ENCODE measurements at places on chromosomes 5 and 9.

GRCh38 chr9:34500623-34501267, 22.0 kb downstream of the ENHO start:
- DNase-seq: peak; percentile 70

- peak; percentile 91 for DNase-seq
Measured at GRCh38 chr5:150780187-150780692, 1.7 kb downstream of the SMIM3 start.

DNA sequence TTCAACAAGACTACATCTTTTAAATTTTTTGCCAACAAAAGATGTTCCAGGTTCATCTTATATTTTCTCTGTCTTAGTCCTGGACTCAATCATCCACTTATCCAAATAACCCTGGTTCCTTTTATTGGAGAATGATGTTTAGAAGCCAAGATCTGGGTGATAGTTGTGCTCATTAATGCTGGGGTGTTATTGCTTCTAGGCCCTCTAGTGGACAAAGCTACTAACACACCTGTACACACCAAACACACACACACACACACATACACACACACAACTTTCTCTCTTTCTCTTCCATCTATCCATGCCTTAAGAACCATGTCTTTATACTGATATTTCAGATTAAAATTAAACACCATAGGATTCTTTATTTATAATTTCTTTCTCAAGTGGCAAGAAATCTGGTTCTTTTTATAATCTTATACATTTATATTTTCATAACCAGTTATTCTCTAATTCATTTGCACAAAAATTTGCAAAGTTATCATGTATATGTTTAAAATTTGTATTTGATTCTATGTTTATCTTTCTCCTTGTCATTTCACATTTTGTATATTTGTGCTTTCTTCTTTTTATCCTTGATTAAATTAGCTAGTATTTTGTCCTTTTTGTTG, 179.1 kb upstream of the SMIM23 start:
- no peak for DNase-seq

GRCh38 chr9:136311051-136312008, 7.4 kb upstream of the CCDC187 start:
- no peak for DNase-seq

- DNase-seq: no peak
Measured at GRCh38 chr5:168073311-168073710, 218.1 kb upstream of the WWC1 start.

DNA sequence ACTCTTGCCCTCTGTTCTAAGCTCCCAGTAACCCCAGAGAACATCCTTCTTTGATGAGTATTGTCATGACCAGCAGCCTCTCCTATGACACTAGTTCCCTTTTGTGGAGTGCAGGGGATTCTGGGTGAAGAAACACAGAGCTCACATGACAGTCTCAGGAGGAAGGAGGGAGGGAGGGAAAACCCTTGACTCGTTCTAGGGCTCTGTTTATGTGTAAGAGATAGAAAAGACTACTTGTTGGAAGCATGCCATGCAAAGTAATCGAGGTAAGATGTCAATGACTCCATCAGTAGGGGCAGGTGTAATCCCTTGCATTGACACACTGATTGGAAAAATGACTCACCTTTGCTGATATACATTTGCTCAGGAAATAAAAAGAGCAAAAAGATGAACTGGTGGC, 190.2 kb upstream of the ELL2 start:
- peak; percentile 78 for DNase-seq

DNA sequence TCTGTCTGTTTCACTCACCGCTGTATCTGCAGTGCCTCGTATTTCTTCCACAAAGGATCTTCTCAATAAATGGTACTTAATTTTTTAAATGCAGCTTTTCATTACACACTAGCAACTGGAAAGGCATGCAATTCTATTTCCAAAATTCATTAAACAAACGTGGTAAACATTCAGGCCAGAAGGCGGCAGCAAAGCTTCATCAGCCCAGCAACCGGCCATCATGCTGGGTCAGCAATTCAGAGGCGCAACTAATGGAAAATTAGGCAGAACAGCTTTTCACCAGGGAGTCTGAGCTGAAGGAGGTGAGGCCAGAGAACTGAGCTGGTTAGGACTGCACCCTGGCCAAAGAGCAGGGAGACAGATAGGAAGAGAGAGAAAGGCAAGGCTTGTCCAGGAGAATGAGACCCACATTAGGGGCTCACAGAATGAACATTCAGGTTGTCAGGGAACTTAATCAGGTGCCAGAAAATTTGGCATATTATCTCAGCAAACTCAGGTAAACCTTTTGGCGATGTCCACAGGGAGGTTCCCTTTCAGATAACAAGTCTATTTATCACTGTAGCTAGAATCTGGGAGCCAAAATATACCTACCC, 17.7 kb upstream of the RNF180 start:
- peak; percentile 14 for DNase-seq

DNA sequence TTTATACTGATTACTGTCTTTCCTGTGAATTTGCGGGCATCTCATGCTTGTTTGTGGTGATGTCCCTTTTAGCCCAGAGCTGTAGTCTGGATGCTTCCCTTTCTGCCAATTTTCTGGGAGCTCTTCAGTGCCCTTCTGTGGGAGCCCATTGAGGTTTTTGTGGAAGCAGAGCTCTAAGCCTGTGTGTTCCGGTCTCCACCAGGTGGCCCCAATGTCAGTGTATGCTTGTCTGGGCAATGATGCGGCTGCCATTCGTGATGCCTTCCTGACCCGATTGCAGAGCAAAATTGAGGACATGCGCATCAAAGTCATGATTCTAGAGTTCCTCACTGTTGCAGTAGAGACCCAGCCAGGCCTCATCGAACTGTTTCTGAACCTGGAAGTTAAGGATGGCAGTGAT, 35.1 kb downstream of the SH3GLB2 start:
- DNase-seq: no peak

GRCh38 chr5:53366245-53366644, 114.2 kb upstream of the FST start:
- no peak for DNase-seq

DNA sequence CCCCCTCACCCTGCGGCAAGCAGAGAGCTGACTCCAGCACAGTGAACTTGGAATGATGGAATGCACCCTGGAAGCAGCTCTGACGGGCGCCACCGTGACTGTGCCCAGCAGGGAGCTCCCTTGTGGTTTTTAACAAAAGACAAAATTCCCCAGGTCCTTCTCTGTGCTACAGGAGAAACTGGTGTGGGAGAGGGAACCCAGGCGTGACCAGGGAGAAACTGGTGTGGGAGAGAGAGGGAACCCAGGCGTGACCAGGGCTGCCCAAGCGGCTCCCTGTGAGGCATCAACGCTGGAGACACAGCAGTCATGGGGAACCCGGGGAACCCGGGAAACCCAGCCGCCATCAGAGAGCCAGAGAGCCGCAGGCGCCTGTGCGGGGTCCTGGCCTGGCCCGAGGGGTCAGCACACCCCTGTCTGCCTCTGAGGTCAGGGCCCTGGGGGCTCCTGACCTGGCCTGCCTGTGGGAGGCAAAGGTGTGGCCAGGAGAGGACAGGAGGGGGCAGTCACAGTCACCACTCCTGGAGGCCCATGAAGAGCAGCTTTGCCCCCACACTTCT, 3.1 kb upstream of the AHRR start:
- DNase-seq: no peak

DNA sequence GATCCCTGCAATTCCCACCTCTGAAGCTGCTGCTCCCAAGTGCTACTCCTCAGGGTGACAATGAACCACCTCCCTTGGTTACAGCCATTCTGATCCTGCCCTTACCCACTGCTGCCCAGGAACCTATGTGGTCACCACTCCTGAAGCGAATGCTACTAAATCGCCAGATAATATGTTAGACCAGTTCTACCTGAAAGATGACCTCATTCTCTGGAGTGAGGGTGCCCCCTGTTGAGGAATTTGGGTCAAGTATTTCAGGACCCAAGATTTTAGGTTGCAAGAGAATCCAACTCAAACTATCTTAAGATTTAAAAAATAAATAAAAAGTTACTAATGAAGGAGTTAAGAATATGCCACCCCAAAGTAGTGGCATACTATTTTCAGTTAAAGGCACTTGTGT, 5.8 kb upstream of the SNAPC3 start:
- peak; percentile 28 for DNase-seq

- no peak for DNase-seq
Measured at GRCh38 chr9:106927916-106928315, 65.0 kb downstream of the ZNF462 start.

DNA sequence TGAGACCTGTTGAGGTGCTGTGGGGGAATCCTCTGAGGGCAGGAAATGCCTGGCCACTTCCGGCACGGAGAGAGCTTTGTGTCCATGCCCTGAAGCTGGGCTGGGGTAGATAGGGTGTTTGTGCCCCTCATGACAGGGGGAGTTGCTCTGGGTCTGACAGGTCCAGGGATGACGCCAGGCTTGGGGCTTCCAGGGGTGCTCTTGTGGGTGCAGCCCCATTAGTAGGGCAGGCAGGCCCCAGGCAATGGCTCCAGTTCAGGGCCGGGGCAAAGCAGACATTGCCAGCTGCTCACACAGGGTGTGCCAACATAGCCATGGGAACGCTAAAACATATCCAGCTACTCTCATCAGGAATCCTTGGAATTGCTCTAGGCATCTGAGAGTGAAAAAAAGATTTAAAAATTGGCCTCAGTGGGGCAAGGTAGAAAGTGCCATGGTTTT, 21.1 kb downstream of the PITX1 start:
- no peak for DNase-seq

GRCh38 chr9:111514967-111515366, 10.0 kb upstream of the ZNF483 start:
- no peak for DNase-seq

DNA sequence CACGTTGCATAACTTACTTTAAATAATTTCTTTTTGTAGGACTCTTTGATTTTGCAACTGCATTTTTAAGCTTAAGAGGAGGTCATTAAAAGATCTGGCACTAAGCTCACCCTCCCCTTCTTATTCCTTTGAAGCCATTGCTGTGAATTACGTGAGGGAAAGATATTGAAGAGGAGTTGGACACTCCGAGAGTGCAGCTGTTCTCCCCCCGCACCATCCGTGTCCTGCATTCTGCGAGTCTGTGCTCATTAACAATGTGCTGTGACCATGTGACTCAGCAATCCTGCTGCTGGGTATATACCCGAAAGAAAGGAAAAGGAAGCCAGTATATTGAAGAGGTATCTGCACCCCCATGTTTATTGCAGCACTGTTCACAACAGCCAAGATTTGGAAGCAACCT, 40.0 kb downstream of the NXNL2 start:
- no peak for DNase-seq

DNA sequence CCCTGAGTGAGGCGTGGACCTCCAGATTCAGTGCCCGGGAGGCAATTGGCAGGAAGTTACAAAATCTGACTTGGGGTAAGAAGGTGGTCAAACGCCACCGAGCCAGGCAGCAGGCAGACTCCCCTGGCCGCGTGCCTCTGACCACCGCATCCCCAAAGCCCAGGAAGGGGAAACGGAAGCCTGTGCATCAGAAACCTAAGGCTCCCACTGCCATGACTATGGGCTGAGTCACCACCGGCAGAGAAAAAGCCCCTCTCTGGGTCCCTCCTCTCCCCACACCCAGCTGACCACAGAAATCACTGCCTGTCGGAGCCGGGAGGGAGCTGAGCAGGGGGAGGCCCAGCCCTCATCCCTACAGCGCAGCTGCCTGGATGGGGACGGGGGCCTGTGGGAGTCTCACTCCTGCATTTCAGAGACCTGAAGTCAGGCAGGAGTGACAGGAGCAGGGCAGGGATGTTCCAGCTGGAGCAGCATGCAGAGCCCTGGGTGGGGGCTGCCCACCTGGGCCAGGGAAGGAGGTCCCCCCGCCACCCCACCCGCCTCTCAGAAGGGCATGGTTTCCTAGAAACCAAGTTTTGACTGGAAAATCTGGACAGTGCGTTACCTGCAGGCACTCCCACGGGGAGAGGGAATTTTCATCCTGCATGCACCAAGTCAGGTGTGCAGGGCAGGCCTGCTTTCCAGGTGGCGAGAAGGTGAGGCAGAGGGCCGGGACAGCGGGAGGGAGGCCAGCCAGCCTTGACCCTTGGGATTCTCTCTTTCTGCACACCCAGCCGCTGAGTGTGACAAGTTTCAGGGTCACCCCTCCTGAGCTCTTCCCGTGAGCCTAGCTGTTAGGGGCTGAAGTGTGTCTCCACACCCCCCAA, 68.2 kb downstream of the LRSAM1 start:
- peak; percentile 97 for DNase-seq

- no peak for DNase-seq
Measured at GRCh38 chr9:36053971-36054370, 17.3 kb downstream of the RECK start.

GRCh38 chr9:76703270-76703669, 61.0 kb upstream of the PCA3 start:
- DNase-seq: no peak

DNA sequence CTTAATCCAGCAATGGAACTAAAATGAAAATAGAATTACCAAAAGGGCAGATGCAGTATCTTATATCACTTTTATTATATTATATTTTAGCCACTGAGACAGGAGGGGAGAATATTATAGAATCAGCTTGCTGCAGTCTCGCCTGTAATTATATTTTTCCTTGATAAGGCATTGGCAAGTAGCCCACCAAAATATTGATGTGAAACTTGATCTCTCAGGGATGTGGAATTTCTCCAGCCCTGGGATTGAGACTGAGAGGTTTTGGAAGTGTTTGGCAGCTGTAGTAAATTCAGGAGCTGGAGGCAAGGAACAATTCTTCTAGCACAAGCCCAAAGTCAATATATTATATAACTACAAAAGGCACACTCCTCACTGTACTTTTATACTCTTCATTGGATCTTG, 142.1 kb upstream of the ADAMTSL1 start:
- no peak for DNase-seq

DNA sequence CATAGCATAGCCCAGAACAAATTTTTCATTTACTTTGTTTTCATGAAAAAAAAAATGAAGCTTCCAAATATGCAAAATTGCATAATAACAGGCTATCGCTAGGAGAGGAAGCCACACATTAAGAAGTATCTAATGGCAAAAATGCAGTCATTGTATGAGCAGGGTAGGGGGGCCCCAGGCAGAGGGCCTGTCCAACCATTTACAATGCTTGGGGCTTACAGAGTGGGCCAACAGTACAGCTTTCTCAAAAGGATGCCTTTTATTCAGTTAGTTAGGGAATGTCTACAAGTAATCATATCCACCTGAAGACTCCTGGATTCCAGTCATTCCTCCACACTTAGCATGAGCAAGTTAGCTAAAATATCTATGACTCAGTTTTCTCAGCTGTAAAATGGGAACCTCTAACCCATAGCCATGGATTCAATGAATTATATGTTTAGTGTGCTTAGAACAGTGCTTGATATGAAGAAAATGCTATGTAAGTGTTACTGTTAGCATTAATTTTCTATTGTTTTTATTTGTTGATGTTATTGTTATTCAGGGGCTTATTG, 117.7 kb downstream of the GAS1 start:
- no peak for DNase-seq

GRCh38 chr9:29648601-29649000, 2075.3 kb upstream of the C9orf72 start:
- DNase-seq: no peak

- DNase-seq: no peak
Measured at GRCh38 chr9:82996941-82997340, 66.0 kb downstream of the RASEF start.

DNA sequence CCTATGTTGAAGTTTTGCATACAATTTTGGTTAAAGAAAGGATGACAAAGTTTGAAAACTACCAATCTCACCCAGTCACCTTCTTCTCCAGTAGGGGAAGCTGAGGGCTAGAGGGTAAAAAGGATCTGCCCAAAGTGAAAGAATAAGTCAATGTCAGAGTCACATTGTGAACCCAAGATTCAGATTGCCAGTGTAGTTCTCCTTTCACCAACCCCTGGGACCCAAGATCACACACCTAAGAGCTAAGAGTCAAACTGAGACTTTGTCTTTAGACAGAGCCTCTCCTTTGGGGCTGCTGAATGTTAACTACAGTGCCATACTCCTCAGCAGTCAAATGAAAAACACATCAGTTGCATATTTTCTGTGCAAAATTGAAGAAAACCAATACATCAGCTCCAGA, 210.6 kb downstream of the ATP10B start:
- DNase-seq: no peak

GRCh38 chr9:126947529-126947928, 32.9 kb downstream of the RALGPS1 start:
- DNase-seq: no peak
